ENCODE measurements at places on chromosomes 3 and 15.

GRCh38 chr15:69298697-69299441, at the start of gene PAQR5:
Gene PAQR5 (plus strand): TSS chr15:69298912. CDS start chr15:69360081, 61,169 bp downstream.
- DNase-seq = no peak

GRCh38 chr15:92663250-92663951, 7.8 kb upstream of the FAM174B start:
- DNase-seq = no peak

- no peak for DNase-seq
These were observed 17.1 kb upstream of the ZNF710 start for GRCh38 chr15:89984001-89984400.

- peak; percentile 96 for DNase-seq
These were observed 367.5 kb upstream of the THBS1 start for GRCh38 chr15:39213385-39213840.

GRCh38 chr3:188901126-188901525, 270.6 kb upstream of the TPRG1 start:
- peak; percentile 48 for DNase-seq

GRCh38 chr3:119976214-119976613, 118.0 kb downstream of the GSK3B start:
- DNase-seq = peak; percentile 52

DNA sequence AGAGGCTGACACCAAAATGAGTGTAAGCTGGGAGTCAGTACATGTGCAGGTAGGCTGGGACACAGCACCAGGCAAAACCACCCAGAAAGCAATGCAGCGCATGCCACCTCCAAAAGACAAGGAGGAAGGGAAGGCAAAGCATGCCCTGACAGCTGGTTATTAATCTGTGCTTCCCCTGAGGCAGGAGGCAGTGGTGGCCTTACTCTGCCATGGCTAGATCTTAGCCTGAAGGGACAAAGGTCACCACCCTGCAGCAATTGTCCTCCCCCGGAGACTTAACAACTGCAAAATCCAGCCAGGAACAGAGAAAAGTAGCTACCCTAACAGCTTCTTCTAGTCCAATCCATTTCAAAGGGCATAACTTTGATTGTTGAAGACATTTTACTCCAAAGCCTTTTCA, 73.7 kb downstream of the PLD1 start:
- DNase-seq = no peak

- no peak for DNase-seq
These were observed 13.3 kb upstream of the GREM1 start for GRCh38 chr15:32704395-32704981.

- no peak for DNase-seq
These were observed 174.3 kb upstream of the UBE3A start for GRCh38 chr15:25613134-25613533.

GRCh38 chr3:173639098-173639497, 241.6 kb downstream of the NLGN1 start:
- DNase-seq = no peak

GRCh38 chr3:98827221-98827920, 64.2 kb downstream of the ST3GAL6 start:
- no peak for DNase-seq

- peak; percentile 85 for DNase-seq
These were observed 17.4 kb downstream of the PARP14 start for GRCh38 chr3:122697952-122698620.

GRCh38 chr3:149407898-149408297, 30.4 kb upstream of the TM4SF1 start:
- DNase-seq = no peak

- no peak for DNase-seq
These were observed 739.2 kb upstream of the NR2F2 start for GRCh38 chr15:95591270-95591669.

DNA sequence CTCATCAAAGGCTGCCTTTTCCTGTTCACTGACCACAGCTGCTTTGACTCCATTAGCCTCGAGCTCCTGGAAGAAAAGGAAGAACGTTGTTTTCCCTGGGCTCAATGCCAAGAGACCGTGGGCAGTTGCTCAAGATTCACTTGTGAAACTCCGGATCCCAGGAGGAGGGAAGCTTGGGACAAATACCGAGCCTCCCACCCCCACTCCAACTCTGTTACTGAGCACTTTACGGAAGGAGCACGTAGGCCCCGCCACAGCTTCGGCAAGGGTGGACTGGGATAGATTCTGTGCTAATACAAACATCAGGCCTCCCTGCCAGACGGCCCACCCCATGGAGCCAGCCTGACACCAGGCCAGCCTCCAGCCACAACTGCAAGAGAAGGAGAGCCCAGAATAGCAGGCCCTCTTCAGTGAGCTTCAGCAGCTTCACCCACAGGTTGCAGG, 10.8 kb upstream of the FANCD2 start:
- peak; percentile 56 for DNase-seq

DNA sequence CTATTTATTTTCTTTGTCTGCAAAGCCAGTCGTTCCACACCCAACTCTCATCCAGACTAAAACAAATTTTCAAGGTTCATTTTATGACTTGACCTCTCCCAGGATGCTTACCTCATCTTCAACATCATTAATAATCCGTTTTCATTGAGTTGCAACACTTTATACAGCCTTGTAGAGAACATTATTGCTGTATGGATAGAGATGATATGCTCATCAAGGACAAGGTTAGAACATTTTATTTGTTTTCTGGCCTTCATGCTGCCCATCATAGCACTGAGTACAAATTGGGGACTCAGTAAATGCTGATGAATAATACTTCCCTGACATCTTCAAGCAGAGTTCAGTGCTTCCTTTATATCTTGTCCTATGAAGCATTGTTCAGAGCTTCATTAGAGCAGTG, 120.2 kb downstream of the OXSM start:
- DNase-seq = no peak
